ENCODE measurements at places on chromosomes 5 and 9. TPM values are rescaled to one million over a fixed set of nuclear protein-coding genes. Genes with fewer than 3 reads are reported as not detected.

FGF18 gene
- 0.16 TPM for total RNA-seq

GRCh38 chr5:36883894-36884462 is 7.4 kb downstream of the NIPBL start:
- DNase-seq: no peak

GRCh38 chr9:120889606-120890271 is 12.8 kb upstream of the PHF19 start:
- no peak for DNase-seq

DNA sequence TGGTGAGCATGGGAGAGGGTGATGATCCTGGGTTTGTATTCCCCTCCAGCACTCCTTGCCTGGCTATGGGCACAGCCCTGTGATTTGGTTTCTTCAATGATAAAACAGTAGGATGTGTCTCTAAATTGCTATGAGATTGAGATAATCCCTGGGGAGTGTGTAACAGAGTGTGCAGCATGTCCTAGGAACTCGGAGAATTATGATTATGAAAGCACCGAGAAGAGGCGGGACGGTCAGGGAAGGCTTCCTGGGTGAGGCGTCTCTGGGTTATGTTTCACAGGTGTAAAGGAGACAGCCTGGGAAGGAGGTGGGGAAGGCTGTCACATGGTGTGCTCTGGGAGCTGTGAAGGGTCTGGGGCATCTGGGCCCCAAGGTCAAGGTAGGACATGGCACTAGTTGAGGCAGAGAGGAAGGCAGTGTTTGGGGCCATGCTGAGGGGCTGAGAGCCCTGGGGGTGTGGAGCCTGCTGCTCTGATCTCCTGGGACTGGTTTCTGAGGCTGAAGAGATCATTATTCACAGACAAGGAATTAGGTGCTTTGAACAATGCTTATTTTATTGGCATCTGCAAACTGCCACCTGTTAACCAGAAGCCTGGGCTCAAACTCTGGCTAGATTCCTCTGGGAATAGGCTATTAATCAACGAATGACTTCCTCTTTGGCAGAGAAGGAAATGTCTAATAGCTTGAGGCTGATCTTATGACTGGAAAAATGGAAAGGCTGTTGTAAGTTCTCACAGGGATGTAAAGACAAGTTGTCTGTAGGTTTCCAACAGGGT is 73.8 kb upstream of the IL12B start:
- DNase-seq: peak; percentile 41

DNA sequence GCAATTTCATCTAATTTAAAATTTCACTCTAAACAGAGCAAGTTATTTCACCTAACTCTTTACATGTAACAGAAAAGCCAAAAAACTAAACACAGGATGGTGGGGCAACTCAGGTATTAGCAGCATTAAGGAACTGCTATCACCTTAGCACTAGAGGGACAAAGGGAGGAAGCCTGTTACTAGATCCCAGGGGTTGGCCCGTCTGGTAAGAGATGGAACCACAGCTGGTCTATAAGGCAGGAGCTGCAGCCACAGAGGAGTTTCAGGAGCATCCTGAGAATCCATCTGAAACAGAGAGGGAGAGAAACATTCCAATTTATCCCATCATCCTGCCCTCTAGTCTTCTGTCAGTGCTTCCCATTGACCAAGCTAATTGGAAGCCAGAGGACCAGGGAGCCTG is 300.3 kb downstream of the MRPS30 start:
- no peak for DNase-seq

- no peak for DNase-seq
These were observed 63.8 kb downstream of the GHR start for GRCh38 chr5:42487077-42487476.

DNA sequence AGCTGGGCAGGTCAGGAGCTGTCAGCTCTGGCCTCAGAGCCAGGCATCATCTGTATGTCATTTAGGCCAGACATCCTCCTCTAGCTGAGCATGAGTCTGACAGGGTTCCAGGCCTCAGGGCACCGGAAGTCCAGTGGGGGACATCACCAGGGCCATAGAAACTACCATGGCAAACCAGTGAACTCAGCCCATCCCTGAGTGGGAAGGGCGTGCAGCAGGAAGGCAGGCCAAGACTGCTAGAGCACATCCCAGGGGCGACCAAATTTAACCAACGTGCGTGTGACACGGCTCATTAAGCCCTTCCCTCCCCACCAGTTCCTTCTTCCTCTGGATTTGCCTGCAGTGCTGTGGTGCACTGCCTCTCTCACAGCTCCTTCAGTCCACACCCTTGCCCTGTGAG is 75.9 kb downstream of the COL27A1 start:
- no peak for DNase-seq
